ENCODE measurements at places on chromosomes 11 and 22.
A peak's percentile ranks its signal among the peaks of the same experiment; 100 is the strongest.

- DNase-seq, result no peak
Observed at GRCh38 chr11:34890812-34891211, 25.4 kb downstream of the APIP start.

DNA sequence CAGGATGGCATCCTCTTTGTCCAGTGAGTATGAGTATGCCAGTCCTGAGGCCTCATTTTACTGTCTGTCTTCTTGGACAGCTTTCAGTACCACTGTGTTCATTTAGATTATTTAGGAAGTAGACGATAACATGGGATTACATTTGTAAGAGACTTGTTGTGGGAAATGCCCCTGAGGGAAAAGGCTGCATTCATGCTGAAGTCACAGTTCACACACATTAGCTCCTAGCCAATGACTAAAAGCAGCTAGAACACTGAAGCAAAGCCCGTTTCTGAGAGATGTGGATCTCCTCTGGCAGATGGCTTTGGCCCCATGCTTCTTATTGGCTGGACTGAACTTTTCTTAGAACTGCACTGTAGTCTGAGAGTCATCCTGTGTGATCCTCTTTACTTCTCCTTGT is 242.4 kb downstream of the FAM76B start:
- DNase-seq, result no peak

- DNase-seq, result no peak
Observed at GRCh38 chr11:122791836-122792235, 46.5 kb upstream of the CRTAM start.

- no peak for DNase-seq
Observed at GRCh38 chr11:44591557-44591956, 26.1 kb downstream of the CD82 start.

DNA sequence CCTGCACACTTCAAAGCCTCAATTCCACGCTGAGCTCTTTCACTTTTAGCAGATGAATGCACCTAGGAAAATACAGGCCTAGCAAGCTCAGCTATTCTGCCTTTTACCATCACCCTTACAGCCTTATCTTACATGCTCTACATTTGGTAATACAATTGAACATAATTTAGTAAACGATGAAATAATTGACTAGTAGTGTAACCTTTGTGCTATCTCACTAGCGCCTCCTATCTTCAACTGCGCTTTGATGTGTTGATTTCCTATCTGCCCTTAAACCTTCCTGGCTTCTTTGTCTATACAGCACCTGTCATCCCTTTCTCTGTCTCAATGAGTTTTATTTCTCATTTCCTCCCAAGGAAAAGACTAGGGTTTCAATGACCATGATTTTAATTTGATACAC is 149.7 kb downstream of the LRRC4C start:
- no peak for DNase-seq

- DNase-seq, result no peak
Observed at GRCh38 chr11:36628141-36628540, 30.1 kb upstream of the RAG2 start.

DNA sequence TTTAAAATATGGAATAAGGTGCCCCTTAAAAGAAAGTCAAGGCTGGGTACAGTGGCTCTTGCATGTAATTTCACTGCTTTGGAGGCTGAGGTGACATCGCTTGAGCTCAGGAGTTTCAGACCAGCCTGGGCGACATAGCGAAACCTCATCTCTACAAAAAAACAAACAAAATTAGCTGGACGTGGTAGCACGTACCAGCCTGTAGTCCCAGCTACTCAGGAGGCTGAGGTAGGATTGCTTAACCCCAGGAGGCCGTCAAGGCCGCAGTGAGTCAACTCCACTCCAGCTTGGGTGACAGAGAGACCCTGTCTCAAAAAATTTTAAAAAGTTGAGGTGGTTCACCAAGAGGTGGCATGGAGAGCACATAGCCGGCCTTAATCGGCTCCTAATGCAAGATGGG is 17.7 kb upstream of the ADORA2A start:
- no peak for DNase-seq

DNA sequence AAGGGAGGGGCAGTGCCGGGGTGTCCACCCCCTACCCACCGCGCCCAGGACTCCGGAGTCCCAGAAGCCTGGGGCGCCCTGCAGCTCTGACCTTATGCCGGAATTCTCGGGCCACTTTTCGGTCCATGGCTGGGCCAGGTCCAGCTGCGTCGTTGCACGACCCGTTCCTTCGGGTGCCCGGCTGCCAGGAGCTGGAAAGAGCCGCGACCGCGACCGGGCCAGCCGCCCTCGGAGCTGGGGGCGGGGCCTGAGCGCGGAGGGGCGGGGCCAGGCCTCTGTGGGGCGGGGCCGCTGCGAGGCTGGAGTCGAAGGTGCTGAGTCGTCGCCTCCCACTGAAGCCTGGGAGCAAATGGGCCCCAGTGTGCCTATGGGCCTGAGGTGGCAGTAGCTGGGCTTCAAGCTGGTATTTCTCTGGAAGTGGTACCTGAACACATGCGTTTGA is at the start of gene USH1C:
Gene USH1C, minus strand, starts transcription at position 236 of the 442 bp plus-strand sequence. Its CDS starts 109 bp downstream, at position 127.
- peak; percentile 45 for DNase-seq

GRCh38 chr22:48957311-48957986 is 870.2 kb downstream of the BRD1 start:
- DNase-seq, result no peak

GRCh38 chr11:32375826-32376225 is 59.5 kb downstream of the WT1 start:
- no peak for DNase-seq

DNA sequence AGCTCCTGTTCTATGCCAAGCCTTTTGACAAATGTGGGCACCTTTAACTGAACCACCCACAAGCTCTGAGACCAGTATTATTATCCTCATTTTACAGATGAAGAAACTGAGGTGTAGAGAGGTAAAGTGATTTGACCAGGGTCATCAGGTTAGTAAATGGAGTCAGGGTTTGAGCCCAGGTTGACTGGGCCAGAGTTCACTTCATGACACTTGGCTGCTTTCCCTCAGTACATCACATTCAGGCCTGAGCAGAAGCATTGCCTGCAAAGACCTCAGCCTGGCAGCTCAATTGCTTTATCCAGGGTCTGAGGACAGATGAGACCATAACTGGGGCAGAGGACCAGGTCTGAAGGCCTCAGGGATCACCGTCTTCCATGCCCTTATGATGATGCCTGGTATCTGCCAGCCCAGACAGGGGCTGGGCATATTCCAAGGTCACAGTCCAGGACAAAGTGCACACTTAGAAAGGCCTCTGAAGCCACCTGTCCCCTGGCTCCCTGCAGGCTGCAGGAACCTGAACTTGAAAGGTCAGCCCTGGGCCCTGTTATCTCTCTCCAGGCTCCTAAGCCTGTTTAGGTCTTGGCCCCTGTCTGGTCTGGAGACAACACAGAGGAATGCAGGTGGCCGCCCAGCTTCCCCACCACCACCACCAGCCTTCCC is 32.0 kb downstream of the POU2AF3 start:
- DNase-seq, result no peak

DNA sequence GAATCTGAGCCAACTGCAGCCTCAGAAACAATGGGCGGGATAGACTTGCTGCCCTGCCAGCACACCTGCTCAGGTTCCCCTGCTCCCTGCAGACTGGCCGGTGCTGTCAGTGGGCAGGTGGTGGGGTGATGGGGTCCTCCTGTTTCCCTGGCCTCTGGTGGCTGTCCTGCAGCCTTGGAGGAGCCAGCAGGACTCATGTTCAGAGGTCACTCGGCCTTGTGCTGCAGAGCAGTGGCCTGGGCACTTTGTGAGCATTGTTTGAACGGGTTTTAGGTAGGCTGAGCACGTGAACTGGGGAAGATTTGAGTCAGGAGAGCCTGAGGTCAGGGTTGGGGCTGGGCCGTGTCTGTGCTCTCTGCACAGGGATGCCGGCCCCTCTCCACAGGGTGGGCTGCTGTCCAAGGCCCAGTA is 17.6 kb downstream of the PPIL2 start:
- DNase-seq, result no peak

GRCh38 chr11:3605771-3606203 is 36.0 kb downstream of the ART5 start:
- no peak for DNase-seq

GRCh38 chr11:78659326-78660270 is 84.9 kb upstream of the NARS2 start:
- no peak for DNase-seq

DNA sequence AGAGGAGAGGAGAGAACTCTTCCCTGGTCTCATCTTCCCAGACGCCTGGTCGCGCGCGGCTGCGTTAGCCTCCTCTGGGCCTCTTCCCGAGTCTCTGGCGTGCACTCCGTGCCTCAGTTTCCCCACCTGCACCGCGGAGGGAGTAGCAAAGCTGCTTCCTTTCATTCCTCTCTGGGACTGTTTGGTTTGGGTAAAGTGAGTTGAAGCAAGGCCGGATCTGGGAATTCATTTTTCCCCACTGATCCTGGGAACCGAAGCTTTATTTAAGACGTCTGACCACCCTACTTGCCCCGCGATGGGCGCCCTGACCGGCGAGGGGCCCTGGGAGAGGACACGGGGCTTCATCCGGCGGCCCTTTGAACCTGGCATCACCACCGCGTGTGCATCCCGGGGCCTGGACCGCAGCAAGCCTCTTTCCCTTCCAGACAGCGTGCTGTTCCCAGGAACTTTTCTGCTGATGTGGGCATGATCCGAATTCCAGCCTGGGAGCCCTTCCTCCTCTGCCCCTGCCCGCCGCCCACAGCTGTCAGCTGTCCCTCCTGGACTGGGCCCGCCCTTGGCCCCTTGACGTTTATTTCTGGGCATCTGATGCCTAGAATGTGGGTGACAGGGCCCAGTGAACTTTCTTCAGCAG is 758 bp downstream of the LDLRAD3 start:
- no peak for DNase-seq

DNA sequence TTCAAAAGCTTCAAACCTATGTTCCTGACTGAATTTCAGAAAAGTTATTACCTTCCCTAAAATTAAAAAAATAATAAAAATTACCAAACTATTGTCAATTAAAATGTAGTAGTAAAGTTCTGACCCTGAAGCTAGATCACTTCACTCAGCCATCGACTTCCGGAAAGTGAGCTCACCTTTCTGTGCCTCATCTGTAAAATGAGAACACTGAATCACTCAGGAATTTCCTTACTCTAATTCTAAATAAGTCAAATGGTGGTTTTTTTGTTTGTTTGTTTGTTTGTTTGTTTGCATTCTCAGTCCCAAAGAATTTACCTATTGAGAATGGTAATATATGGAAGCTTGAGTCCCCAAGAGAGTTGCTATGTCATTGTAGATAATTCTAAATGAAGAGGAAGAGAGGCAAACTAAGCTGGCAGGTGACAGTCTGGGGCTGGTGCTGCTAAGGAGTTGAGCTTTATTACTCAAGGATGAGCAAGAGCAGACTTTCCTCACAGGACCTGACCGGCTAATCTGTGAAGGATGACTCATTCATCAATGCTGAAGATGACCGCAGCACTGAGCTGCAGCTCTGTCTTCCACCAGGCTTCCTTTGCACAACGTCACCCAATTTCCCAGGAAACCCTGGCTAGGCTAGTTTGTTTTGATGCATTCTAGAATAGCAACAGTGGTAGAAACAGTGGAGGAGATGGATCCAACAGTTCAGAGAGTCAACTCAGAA is 248.8 kb downstream of the RAB38 start:
- no peak for DNase-seq

DNA sequence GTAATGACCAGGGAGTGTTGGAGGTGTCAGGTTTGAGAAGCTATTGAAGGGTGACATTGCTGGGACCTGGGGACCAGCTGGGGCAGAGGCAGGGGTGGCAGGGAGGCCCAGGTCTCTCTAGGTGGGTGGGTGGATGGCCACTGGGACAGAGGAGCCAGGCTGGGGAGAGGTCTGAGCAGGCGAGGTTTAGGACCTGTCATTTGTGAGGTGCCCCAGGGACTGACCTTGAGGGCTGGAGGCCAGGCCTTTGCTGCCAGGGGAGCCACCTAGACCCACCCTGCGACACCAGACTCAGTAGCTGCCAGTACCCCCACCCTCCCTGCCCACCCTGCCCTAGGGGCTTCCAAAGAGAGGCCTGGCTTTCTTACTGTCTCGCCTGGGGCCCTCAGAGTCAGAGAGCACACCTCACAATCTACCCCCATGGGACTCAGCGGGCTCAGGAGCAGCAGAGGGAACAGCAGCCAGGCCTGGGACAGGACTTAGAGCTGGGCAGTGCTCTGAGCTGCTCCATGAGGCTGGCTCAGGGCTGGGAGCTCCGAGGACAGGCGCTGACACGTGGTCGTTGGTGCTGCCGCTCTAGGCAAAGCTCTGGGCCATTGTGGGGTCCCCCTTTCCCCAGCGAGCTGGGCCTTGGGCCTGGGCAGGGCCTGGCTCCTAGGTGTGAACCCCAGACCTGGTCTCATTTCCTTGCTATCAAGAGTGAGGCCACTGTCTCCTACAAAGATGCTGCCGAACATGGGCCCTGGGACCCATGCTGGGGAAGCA is 28.6 kb upstream of the PPARA start:
- DNase-seq, result no peak

- DNase-seq, result no peak
Observed at GRCh38 chr22:37769056-37769455, 38.7 kb upstream of the GCAT start.

DNA sequence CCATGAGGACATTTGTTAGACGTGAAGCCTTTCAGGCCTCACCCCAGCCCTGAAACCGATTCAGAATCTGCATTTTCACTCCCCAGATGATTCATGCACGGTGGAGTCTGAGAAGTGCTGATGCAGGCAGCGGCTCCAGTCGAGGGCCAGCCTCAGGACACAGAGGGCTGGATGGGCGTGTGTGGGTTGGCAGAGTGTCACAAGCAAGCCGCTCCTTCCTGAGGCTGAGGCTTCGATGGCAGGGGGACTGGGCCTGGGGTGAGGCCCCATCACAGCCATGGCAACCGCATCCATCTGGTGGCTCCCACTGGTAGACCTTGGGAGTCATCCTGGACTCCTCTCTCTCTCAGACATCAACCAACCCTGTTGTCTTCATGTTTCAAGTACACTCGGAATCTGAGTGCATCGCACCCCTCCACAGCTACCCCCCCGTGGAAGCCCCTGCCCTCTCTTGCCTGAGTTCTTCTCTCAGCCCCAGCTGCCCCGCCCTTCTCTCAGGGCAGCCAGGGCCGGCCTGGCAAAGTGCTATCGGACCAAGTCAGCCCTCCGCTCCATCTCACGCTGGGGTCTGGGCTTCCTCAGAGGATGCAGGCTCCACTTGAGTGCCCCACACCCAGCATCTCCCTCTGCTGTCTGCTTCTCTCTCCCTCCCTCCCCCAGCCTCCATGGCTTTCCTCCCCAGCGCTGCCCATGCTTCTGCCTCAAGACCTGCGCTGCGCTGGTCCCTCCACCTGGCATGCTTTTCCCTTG is 10.6 kb downstream of the KCNC1 start:
- DNase-seq, result no peak

- DNase-seq, result peak; percentile 38
Observed at GRCh38 chr11:47514825-47515647, 37.9 kb downstream of the CELF1 start.

DNA sequence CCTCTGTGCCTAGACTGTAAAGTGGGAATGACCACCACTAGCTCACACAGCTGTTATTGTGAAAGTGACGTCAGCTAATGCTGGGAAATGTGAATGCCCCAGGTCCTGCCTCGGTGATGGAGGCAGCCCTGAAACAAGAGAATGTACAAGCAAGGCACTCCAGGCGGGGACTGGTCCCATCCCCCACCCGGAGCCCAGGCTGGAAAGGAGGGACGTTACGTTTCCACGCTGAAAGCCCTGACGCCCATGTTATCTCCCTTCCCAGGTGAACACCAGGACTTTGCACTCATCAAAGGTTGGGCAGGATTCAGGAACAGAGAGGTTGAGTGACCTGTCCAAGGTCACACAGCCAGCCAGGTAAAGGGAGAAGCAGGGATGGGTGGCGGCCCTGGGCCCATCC is 784 bp downstream of the SULT4A1 start:
- no peak for DNase-seq

GRCh38 chr11:80916173-80916798 is 1475.5 kb upstream of the TENM4 start:
- DNase-seq, result no peak

Measured in activated T-cell treated with anti-CD3 and anti-CD28 coated beads for 48 hours (primary cell).